ENCODE measurements at places on chromosomes 12 and 14.

DNA sequence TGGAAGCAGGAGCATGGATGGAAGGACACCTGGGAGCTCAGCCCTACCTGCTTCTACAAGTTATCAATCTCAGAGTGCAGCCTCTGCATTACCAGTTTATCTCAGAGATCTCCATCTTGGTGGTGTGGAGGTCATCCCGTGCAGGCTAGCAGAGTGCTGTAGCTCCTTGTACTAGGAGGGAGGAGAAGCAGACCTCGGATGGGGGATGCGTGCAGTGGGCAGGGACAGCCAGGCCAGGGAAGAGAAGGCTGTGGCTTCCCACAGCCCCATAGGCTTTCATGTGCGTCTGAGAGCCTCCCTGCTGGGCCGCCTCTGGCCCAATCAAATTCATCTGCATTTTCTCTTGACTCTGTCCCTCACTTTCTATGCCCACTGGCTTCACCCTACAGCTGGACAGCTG, 8.8 kb upstream of the KRT82 start:
- no peak for DNase-seq

GRCh38 chr12:49200919-49201594, 12.2 kb upstream of the TUBA1A start:
- DNase-seq = peak; percentile 91

DNA sequence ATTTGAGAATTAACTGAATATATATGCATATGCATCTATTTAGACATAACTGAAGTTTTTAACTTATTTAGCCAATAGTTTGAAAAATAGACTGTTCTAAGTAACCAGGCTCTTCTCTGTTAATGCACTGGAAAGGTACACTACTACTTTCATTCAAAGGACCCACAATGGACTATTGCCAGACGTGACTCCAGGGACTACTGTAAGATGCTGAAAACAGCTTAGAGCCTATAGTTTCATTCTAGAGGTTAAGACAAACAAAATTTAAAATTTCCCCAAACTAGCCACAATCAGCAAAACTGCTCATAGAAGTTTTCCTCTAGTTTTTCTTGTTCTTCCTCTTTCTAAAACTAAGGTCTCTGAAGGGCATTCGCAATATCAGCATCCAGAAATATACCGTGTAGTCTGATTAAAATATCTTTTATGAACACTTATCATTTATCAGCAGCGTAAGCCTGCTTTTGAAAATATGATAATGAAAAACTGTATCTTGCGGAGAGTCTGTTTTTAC, 10.4 kb downstream of the APPL2 start:
- DNase-seq = no peak

GRCh38 chr12:2348482-2348852, 295.7 kb downstream of the CACNA1C start:
- no peak for DNase-seq

GRCh38 chr12:94149119-94149780, 873 bp downstream of the PLXNC1 start:
- DNase-seq = peak; percentile 45

DNA sequence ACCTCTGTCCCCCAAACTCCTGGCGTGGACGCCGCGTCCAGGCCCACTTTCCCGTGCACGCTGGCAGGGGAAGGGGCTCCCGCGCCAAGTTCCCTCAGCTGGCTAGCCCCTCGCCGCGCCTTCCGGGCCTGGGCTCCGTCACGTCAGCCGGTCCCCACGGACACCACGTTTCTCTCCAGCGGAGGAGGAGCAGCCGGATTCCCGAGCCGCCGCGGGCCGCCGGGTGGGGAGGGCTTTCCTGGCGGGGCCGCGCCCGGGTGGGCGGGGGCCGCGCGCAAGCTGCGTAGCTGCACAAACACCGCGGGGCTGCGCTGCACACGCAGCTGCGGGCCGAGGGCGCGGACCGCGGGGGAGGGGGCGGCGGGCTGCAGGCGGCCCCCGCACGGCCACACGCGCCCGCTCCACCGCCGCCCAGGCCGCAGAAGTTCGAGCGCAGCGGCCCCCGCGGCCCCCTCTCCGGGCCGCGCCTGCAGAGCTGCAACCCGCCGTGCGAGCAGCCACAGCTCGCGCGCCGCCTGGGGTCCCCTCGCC, 45.1 kb upstream of the PNMA1 start:
- DNase-seq = no peak

DNA sequence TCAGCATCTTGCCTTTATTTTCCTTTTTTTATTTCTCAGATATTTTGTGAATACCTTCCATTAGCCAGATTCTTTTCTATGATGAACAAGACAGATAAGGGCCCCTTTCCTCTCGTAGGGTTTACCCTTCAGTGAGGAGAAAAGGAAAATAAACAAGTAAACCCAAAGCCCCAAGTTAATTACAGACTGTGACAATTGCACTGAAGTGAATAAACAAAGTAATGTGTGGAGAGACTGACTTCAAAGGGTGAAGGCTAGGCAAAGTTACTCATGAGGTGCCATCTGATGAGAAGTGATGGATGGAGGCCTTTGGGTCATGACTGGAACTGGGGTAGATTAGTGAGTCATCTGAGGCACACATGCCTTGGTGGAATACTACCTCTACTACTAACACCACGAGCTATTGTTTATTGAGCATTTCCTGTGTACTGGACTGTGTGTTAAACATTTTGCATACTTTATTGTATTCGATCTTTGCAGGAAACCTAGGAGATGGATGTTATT, 143.4 kb upstream of the PRICKLE1 start:
- DNase-seq = no peak

DNA sequence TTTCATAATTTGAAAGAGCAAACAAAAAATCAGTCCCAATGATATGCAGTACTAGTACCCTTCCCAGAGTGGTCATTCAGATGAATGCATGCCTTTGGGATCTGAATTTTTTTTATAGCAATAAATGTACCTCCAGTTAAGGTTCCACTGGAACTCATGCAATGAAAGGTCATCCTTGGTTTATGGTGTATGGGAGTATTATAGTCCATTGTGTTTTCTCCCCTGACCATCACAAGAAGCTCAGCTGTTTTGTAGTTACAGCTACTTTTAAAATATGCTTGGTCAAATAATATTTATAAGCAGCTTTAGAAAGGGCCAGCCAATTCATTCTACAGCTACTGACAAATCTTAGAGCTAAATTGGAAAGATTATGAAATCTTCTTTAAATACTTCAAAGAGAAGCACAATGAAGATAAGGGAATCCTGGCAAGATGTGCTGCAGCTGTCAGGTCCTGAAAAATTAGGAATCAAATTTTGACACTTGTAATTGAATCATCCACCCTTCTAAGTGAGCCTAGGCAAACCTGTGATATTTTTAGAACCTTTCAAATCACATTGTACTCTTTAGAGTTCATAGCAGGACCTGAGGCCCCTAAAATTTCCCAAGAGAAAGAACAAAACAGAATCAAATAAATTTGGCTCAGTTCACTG, 46.5 kb downstream of the IFT81 start:
- DNase-seq = no peak

- DNase-seq = no peak
Observed at GRCh38 chr14:91835197-91835919, 32.0 kb downstream of the TC2N start.

DNA sequence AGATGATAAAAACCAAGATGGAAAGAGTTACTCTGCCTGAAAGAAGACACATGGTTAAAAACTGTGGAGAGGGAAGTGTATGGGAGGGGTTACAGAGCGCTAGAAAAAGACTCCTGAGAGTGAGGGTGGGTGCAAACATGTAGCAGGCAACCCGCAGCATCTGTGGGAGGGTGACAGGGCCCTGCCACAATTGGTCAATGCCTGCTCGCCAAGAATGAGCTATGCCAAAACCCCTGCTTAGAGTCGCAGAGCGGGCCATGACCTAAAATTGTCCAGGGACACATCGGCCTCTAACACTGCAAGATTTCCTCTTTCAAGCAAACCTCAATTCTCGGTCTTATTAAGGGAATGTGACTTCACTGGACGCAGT, 700 bp downstream of the PRKAG1 start:
- DNase-seq = no peak

- DNase-seq = peak; percentile 17
Observed at GRCh38 chr14:97581016-97581415, 783.8 kb downstream of the VRK1 start.

DNA sequence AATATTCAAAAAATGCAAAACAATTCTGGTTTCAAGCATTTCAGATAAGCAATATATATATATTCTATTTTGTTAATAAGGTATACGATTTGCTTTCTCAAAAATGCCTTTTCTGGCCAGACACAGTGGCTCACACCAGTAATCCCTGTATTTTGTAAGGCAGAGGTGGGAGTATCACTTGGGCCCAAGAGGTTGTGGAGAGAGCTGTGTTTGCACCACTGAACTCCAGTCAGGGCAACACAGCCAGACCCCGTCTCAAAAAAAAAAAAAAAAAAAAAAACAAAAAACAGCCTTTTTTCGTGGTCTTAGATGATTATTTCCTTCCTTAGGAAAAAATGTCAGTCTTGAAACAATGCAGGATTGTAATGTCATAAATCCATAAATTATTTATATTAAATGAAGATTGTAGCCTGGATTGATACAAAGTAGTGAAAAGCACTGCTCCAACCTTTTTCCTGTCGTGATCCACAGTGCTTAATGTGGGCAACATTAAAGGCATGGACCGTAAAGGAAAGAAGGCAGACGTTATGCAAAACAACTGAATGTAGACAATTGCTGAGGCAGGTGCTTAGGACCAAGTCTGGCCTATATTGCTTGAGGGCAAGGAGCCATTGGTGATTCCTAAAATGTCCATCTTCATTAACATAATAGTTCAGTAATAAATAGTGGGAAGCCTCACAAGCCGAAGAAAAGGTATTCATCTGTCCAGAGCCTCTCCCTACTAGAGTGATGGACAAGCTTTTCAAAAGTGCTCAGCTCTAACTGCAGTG, 36.8 kb downstream of the RAD52 start:
- DNase-seq = no peak

GRCh38 chr12:32754111-32754510, 1.6 kb downstream of the YARS2 start:
- no peak for DNase-seq

GRCh38 chr12:12992418-12993130, 7.5 kb downstream of the HEBP1 start:
- DNase-seq = no peak

DNA sequence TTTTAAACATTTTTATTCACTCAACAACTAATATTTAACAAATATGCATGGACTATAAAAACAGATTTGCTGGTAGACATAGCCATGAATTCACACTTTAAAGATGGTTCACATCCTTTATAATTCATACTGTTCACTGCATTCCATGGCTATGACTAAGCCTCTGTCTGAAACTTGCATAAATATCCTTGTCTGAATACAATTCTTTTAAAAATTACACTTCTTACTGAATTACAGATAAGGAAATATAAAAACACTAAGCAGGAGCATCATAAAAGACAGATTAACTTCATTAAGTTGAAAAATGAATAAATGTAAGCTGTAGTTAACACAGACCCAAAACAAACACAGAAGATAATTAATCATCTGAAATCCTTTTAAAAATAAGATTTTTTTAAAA, 53.8 kb downstream of the GXYLT1 start:
- no peak for DNase-seq

All from NCI-H1092 treated with DMSO at 0.1 percent for 48 hours (cell line).